Activated gamma-delta T cell (primary cell): ENCODE measurements at places on chromosomes 3 and 15.

DNA sequence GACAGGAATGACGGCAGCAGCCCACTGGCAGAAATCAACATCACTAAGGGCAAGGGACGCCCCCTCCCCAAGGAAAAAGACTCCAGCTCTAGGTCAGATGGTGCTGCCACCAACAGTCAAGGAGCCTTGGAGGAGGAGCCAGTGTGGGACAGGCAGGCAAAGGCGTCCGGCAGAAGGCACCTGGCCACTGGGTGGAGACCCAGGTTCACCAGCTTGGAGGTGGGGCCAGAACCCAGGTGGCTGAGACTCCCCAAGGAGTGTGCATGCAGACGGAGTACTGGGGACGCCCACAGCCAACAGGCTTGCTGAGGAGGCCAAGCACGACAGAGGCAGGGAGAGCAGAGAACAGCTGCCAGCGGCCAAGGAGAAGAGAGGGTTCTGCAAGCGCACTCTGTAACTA is 35.2 kb downstream of the PTPN23 start:
- DNase-seq = no peak

GRCh38 chr3:40764747-40765146 is 240.0 kb downstream of the ZNF621 start:
- no peak for DNase-seq

DNA sequence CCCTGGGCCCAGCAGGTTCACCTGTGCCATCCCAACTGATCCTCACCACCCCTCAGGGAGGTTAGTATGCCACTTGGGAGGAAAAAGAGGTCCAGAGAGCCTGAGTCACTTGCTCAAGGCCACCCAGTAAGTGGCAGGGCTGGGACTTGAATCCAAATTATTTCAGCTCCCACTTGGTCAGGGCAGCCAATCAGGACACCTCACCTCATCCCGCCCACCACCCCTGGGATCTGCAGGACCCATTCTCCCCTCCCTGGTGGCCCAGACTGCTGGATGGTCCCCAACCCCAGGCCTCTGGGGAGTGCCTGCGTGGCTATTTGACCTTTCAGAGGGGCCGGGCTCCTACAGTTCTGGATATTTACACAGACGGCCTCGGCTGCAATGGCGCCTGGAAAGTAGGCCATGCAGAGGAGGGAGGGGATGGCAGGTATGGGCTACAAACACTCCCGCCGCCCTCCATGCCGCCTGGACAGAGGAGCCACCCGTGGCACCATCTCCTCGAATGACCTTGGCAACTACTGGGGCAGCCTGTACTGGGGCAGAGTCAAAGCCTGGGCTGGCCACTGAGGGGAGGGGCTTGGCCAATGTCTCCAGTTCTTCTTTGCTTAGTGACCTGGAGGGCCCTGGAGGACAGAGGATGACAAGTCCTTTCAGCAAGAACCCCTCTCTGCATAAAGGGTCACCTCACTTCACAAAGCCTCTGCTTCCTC is 153.6 kb upstream of the LINGO1 start:
- no peak for DNase-seq

DNA sequence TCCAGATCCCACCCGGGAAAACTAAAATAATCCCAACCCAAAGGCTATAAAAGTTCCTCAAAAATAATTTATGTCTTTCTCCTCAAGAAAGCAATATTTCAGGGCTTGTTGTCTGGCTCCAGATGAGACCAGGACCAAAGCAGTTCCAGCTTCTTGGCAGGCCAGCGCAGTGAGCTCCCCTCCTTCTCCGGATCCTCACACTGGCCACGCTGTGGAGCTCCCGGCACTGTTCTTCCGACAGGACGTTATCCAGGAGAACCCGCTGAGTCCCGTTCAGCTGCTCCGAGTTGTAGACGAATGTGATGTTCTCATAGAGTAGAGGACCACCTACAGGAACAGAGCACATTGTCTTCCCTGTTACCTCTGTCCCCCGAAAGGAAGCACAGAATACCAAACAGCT is 146.3 kb downstream of the P3H2 start:
- no peak for DNase-seq

DNA sequence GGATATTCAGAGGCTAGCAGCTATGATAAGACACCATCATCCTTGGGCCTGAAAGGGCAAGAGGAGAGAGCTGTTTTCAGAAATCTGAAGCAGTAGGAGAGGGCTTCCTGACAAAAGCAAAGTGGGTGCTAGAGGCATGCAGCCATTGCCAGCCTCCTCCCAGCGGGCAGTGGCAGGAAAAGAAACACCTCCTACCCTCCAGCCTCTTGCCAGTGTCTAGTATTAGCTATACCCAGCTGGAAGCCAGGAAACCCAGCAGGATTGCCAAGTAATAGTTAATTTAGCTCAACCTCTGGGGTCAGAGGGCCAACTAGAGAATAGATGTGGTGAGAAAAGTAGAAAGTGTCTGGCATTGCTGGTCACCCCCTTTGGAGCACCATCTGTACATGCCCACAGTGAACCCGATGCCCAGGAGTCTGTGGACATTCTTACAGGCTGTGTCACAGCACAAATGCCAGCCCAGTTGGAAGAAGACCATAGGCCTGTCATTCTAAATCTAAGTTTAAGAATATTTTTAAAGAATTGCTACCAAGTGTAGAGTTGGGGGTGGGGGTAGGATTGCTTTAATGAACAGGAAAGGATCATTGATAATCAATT is 85.3 kb downstream of the HCN4 start:
- no peak for DNase-seq

GRCh38 chr3:72307438-72308115 is 522.6 kb upstream of the PROK2 start:
- DNase-seq = no peak

- DNase-seq = no peak
Measured at GRCh38 chr3:46948830-46949671, 27.5 kb downstream of the CCDC12 start.

DNA sequence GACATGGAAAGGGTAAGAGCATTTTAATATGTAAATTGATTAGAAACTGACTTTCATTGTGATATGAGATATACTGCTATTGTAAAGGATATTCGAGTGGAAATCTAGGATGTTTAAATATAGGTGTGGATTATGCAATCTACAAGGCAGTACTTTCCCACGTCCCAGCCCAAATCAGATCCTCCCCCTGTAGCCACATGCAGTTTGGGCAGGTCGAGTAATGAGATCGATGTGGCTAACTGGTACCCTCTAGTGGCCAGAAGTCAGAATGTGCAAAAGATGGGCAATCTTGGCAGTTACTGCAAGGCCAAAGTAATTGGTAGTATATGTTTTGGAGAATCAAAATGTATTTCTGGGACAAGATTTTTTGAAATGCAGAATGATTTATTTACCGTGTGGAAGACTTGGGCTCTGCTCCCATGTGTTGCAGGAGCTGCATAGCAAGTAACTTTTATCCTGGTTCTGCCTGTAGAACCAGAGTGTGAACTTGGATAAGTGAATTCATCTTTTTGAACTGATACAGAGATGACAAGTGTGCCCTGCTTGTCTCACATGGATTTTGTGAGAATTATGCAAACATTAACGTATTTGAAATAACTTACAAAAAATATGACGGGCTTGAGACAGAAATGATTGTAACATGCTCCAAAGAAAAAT is 94.5 kb upstream of the ADAMTSL3 start:
- no peak for DNase-seq

- DNase-seq = no peak
Measured at GRCh38 chr3:124347418-124347817, 355.5 kb upstream of the ROPN1 start.

- DNase-seq = no peak
Measured at GRCh38 chr3:134904776-134905646, 110.0 kb downstream of the EPHB1 start.

- DNase-seq = no peak
Measured at GRCh38 chr3:178845420-178846118, 226.0 kb downstream of the ZMAT3 start.

- no peak for DNase-seq
Measured at GRCh38 chr3:34284959-34285826, 486.8 kb downstream of the PDCD6IP start.

- no peak for DNase-seq
Measured at GRCh38 chr3:156396851-156397250, 158.1 kb downstream of the SSR3 start.

DNA sequence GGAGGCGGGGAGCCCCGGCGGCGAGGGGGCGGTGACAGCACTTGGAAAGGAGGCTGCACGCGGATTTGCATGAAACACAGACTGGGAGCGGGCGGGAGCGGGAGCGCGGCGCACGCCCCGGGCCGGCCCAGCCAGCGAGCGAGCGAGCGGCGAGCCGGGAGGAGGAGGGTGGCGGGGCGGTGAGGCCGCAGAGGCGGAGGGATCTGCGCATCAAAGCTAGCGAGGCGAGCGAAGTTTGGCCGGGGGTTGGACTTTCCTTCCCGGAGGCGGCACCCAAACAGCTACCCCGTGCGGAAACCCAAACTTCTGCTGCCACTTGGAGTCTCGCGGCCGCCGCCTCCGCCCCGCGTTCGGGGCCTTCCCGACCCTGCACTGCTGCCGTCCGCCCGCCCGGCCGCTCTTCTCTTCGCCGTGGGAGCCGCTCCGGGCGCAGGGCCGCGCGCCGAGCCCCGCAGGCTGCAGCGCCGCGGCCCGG is at the start of gene SMAD3:
TSS of gene SMAD3 (plus strand) at position 72 of the 475 bp plus-strand sequence. CDS start 553 bp downstream, outside the sequence.
- peak; percentile 71 for DNase-seq

- no peak for DNase-seq
Measured at GRCh38 chr15:73240866-73241499, 127.8 kb downstream of the HCN4 start.

- DNase-seq = no peak
Measured at GRCh38 chr15:79283252-79284048, 928 bp downstream of the ANKRD34C start.

- no peak for DNase-seq
Measured at GRCh38 chr3:67983166-67983565, 328.8 kb upstream of the SUCLG2 start.

DNA sequence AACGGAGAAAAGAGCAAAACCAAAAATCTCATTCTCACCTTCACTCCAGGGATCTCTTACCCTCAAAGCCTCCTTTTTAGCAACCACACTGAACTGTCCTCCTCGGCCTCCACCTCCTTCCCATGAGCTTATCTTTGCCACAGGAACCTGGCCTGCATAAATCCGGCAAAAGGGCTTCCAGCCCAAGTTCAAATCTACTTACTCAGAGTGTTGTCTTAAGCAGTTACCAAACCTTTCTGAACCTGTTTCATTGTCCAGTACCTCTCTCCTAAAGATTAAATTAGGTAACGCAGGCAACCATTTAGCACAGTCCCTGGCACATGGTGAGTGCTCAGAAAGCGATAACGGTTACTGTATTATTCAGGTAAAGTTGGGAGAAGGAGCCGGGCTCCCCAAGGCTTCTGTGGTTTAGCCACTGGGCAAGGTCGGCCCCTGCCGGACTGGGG is 777 bp downstream of the CIB1 start:
- no peak for DNase-seq

- no peak for DNase-seq
Measured at GRCh38 chr3:44238889-44239288, 2.8 kb upstream of the TOPAZ1 start.

DNA sequence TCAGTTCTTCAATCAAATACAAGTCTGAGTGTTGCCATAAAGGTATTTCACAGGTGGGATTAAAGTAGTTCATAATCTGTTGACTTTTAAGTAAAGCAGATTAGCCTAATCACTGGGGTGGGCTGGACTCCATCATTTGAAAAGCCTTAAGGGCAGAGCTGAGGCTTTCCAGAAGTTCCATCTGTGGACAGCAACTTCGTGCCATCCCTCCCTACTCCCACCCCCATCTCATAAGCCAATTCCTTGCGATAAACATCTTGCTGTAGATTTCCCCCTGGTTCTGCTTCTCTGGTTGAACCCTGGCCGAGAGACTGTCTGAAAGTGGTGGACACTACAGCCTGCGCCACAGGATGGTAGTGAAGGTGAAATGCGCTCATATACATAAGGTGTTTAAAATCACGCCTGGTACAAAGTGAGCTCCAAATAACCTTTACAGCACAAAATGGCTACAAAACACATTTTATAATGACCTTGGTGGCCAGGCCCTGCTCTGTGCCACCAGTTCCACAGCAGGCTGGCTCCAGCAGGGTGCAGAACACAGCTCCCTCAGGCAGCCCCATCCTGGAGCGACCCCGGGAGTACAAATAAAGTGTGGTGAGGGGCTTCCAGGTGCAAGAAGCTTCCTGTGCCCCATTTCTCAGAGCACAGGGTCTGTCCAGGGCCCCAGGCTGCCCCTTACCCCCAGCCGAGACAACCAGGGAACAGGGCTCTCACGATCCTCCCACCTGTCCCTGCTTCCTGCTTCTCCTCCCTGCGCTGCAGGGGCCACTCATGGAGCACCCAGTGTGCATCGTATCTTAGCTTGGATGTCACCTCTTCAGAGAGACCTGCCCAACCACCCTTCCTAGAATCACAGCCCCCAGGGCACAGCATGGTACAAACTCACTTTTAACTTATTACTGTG is 25.8 kb upstream of the GATA2 start:
- DNase-seq = no peak

DNA sequence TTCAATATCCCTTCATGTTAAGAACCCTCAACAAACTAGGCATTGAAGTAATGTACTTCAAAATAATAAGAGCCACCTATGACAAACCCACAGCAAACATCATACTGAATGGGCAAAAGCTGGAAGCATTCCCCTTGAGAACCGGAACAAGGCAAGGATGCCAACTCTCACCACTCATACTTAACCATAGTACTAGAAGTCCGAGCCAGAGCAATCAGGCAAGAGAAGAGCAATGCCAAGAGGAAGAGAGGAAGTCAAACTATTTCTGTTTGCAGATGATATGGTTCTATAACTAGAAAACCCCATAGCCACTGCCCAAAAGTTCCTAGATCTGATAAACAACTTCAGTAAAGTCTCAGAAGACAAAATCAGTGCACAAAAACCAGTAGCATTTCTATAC is 161.9 kb downstream of the UBE2E2 start:
- DNase-seq = no peak

- no peak for DNase-seq
Measured at GRCh38 chr15:80483725-80484161, 79.6 kb downstream of the ARNT2 start.

DNA sequence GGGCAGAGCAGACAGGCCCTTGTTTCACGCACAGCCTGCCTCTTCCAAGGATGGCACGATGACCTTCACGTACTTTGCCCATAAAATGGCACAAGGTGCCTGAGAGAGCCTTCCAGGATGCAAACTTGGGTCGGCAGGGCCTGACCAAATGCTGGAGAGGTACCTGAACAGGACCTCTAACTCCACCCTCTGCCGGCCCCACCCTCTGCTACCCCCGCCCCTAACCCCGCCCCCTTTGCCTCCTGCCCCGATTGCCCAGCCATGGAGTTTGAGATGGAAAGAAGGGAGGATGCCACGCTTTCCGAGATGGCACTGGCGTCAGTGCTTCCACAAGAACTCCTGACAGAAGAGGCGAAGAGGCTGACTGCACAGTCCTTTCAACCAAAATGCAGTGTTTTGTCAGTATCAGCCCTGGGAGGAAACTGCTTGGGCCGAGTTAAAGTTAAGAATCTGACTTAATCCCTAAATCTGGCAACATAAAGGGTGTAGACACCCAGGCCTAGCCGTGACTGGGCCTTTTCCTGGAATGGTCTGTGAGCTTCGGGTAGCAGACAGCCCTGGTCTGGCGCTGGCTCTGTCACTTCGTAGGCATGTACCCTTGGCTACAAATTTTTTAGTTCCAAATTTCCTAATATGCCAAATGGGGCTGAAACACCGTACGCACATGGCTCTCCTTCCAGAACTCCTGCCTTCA is 230.3 kb upstream of the RGMA start:
- no peak for DNase-seq
